NCI-H2029 (cell line): ENCODE measurements at places on chromosomes 13 and 19.

DNA sequence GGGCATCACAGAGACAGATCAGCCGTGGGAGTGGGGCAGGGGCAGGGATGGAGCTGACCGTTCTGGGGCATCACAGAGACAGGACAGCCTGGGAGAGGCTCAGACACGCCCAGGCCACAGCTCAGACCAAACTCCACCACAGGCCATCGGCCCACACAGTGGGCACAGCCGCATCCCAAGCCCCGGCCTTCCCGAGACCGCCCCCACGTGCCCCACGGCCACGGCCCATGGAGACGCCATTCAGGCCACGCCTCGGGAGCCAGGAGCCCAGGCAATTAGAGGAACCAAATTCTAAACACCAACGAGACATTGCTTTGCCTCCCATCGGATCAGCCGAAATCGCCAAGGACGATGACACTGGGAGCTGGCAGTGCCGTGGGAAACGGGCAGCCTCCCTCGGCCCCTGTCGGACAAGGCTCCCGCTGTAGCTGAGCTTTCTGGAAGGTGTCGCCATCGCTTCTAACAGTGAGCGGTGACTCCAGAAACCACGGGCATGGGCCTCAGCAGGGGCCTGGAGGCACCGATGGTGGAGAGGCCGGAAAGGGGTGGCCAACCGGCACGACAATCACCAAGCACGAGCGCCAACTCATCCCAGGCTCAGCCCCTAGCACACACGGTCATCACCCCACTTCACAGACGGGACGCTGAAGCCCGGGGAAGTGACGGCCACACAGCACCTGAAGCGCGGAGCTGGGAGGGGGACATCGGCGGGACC lies 2.4 kb downstream of the PIP5K1C start:
- no peak for DNase-seq

GRCh38 chr19:55212447-55212846 lies 3.1 kb upstream of the PTPRH start:
- no peak for DNase-seq

GRCh38 chr13:106883976-106884375 lies 316.0 kb upstream of the ARGLU1 start:
- DNase-seq, result no peak

- DNase-seq, result no peak
Measured at GRCh38 chr13:72104656-72105180, 237.7 kb upstream of the DACH1 start.

DNA sequence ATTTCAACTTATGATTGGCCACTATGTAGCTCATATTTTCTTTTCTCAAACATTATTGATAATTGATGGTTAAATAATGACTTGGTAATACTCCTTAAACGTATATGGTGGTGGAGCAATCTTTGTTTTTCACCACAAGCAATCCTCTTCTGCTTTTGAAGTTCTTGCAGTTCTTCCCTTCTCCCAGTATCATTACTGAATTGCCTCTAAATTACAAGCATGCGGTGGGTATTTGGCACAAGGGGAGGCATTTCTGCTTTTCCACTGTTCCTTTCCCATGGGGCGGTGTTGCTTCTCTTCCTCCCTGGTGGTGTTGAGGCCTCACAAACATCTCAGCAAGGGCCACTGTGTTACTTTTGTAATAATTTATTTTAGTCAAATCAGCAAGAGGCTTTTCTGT lies 234.4 kb upstream of the RXFP2 start:
- no peak for DNase-seq

DNA sequence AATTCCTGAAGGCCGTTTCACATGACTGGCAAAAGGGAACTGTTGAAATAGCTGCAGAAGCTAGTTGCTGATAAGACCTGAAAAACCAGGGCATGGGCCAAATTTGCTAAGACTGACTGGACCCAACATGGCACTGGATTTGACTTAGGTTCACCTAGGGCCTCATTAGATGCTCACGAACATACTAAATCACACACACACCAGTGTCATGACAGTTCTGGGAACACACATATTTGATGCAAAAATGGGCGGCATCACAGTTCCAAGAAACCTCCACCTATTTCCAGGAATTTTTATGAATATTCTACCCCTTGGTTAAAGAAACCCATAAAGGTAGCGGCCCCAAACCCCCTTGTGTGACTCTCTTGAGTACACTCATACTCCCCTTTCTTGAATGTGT lies 99.6 kb upstream of the OBI1 start:
- no peak for DNase-seq

GRCh38 chr19:43674183-43674582 lies 4.2 kb upstream of the PLAUR start:
- DNase-seq, result no peak
